NT2/D1 (cell line): ENCODE measurements at places on chromosomes 2 and 18.

- no peak for DNase-seq
Observed at GRCh38 chr2:190250421-190250820, 69.2 kb downstream of the HIBCH start.

GRCh38 chr2:238515377-238515776 is 88.7 kb downstream of the ASB1 start:
- no peak for DNase-seq

DNA sequence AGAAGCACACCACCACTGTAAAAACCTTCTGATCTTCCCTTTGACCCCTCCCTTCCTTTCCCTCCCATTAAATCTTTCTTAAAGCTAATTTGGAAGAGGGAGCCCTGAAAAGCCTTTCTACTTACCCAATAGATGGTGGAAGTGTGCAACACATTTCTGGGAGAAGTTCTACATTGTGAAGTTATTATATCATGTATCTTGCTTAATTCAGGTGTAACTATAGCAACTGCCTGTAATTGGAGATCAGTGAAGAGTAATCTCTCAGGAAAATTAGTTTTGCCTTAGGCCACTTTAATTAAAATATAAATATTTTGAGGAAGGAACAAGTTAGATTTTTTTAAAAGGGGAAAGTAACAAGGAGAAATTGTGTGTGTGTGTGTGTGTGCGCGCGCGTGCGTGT is 266.0 kb downstream of the SH3BP4 start:
- no peak for DNase-seq

- no peak for DNase-seq
Observed at GRCh38 chr2:71685073-71685848, 231.9 kb downstream of the DYSF start.

DNA sequence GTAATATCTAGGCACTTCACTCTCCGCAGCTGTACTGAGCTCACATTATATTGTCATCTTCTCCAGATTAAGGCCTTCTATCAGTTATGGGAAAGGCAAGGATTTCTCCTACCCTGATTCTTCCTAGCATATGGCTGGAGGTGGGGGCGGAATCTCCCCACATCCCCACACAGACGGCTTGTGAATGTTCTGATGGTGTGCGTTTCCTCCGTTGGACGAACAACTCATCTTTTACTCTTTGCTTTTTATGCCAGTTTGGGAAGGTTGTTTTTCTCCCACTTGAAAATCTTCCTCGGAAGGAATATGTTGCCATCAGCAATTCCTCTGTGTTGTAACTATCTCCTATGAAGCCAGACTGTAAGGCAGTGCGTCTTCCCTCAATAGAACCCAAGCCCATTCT is 24.3 kb downstream of the KLHL29 start:
- DNase-seq = no peak

GRCh38 chr2:214395040-214395439 is 15.8 kb upstream of the VWC2L start:
- no peak for DNase-seq

GRCh38 chr2:59752512-59752911 is 800.9 kb downstream of the BCL11A start:
- no peak for DNase-seq

DNA sequence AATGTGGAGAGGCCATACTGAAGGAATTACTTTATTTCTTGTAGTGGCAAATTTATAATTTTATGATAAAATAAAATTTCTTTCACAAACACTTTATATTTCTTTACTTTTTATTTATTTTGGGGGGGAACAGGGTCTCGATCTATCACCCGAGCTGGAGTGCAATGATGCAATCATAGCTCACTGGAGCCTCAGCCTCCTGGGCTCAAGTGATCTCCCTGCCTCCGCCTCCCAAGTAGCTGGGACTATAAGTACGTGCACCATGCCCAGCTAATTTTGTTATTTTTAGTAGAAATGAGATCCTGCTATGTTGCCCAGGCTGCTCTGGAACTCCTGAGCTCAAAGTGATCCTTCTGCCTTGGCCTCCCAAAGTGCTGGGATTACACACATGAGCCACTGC is 59.6 kb downstream of the SOS1 start:
- DNase-seq = no peak

DNA sequence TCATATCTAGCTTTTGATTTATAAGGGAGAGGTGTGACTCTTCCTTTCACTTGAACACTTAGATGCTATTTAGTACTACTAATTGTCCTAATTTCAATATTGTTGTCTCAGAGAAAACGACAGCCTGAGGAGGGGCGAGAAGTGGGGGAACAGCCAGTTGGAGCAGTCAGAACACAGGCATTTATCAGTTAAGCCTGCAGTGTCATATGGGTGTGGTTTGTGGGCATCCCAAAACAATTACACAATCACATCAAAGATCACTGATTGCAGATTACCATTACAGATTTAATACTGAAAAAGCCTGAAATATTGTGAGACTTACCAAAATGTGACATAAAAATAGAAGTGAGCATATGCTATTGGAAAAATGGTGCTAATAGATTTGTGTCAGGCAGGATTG is 15.8 kb downstream of the TMEM131 start:
- DNase-seq = no peak

GRCh38 chr2:84888401-84889276 is 7.8 kb upstream of the TRABD2A start:
- DNase-seq = no peak

GRCh38 chr18:79861687-79862086 is 63.9 kb downstream of the KCNG2 start:
- DNase-seq = no peak

GRCh38 chr2:96554293-96555145 is 18.0 kb downstream of the ARID5A start:
- no peak for DNase-seq

- DNase-seq = no peak
Observed at GRCh38 chr2:7043690-7044089, 126.5 kb downstream of the RNF144A start.

DNA sequence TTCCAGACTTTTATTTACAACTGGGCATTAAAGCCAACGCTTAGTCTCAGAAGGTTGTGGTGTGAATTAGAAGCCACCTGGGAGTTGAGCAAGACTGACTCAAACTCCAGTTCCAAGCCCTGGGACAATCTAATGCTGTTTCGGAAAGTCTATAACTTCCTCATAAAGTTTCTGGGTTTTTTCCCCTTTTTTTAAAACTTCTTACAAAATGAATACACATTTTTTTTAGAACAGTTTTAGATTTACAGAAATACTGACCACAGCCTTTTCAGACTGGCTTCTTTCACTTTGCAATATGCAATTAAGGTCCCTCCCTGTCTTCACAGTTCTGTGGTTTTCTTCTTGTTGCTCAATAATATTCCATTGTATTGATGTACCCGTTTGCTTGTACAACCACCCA is 115.9 kb upstream of the TWIST2 start:
- no peak for DNase-seq

GRCh38 chr2:188870289-188870688 is 103.9 kb upstream of the COL3A1 start:
- no peak for DNase-seq
